Fibroblast of villous mesenchyme (primary cell): ENCODE measurements at places on chromosomes 1 and 21. TPM values are rescaled to one million over a fixed set of nuclear protein-coding genes. Genes with fewer than 3 reads are reported as not detected.

Gene SH3BGR
- total RNA-seq = 2.2 and 2.6 TPM in 2 replicates

Gene TP73
- not detected in 2 replicates for total RNA-seq

Gene PALMD
- 6.8 and 16.8 TPM in 2 replicates for total RNA-seq

Gene AGPAT3
- total RNA-seq = 52.2 and 63.5 TPM in 2 replicates

Gene CFHR4
- total RNA-seq = not detected in 2 replicates

Gene NOL9
- total RNA-seq = 30.9 and 39.3 TPM in 2 replicates

Gene GPR153
- total RNA-seq = 5.2 and 5.8 TPM in 2 replicates

Gene FCRLB
- 2.9 and 4.3 TPM in 2 replicates for total RNA-seq

GRCh38 chr1:21907079-21907418, 30.1 kb downstream of the HSPG2 start:
- DNase-seq = no peak

GRCh38 chr1:92118826-92119225, 38.7 kb downstream of the BTBD8 start:
- no peak for DNase-seq

- DNase-seq = no peak
Observed at GRCh38 chr1:1835546-1835945, 55.3 kb downstream of the GNB1 start.

DNA sequence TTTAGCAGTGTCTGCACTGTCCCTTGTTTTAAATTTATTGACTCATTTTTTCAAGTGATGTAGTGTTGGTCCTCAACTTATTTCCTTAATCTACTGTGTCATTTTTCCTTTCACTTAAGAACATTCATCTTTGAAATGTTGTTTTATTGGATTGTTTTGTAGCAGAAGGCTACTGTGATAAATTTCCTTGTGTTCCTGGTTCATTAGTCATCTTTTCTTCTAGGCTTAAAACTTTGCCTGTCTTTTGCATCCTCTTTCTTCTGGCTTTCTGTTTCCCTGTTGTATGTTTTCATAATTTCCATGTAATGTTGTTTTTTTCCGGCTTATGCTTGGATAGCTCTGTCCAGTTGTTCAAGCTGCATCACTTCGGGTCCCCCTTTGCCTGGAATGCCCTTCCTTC, 61.9 kb downstream of the UBE2T start:
- DNase-seq = peak; percentile 50

- no peak for DNase-seq
Observed at GRCh38 chr1:10909697-10910680, 102.5 kb upstream of the TARDBP start.

GRCh38 chr1:94322696-94323095, 85.3 kb upstream of the ARHGAP29 start:
- no peak for DNase-seq

GRCh38 chr1:158426137-158426536, at the start of gene OR10K2:
OR10K2 (minus strand) TSS chr1:158426237; CDS start chr1:158420866, 5,371 bp downstream.
- no peak for DNase-seq

GRCh38 chr1:111731956-111732355, 7.2 kb downstream of the INKA2 start:
- DNase-seq = no peak

GRCh38 chr1:75908717-75909152, 23.5 kb downstream of the ASB17 start:
- DNase-seq = peak; percentile 45

DNA sequence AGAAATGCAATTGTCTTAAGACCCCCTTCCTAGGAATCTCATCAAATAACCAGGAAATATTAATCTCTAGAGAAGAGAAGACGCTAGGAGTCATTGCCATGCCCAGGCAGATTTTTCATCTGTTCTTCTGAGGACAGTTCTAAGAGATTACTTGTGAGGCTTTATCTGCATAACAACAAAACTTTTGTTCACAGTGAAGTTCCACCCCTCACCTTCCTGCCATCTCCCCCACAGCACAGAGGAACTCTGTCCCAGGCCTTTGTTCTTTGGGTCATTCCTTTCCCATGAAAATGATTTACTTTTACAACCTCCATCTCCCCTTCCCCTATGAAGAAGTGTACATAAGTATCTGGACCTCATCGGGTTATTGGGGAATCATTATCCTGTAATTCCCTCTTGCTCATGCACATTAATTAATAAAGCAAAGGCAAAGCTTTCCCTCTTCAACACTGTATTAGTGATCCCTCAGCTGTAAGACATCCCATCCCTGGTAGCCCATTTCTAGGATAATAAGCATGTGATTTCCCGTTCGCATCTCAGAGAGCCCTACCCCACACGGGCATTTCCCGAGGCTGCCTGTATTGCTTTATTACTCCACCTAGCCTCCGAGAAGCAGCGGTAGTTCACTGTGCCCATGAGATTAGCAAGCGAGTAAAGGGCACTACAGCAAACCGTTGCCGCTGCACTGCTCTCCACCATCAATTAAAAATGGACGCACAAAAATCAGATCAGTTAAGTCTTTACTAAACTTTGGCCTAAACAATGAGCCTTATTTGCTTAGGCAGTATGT, 384.4 kb upstream of the CAMK1G start:
- DNase-seq = no peak

DNA sequence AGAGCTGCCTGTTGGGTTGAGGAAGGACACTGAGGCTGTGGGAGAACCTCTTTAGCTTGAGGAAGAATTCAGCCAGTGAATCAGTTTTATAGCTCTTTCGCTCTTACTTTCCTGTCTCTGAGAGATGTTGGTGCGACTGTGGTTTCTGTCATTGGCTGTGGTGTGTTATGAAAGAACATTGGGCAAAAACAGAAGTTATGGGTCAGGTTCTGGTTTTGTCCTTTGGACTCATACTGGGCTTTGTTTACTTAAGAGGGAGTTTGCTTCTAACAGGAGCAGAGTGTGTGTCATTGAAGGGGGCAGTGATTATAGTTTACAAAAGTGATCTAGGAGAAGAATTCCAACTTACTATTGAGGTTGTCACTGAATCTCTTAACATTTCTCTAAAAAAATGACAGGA, 97.0 kb downstream of the TLR5 start:
- no peak for DNase-seq

- DNase-seq = no peak
Observed at GRCh38 chr1:221565711-221566110, 176.2 kb downstream of the DUSP10 start.

GRCh38 chr1:40029608-40030007, 10.9 kb upstream of the CAP1 start:
- DNase-seq = no peak

DNA sequence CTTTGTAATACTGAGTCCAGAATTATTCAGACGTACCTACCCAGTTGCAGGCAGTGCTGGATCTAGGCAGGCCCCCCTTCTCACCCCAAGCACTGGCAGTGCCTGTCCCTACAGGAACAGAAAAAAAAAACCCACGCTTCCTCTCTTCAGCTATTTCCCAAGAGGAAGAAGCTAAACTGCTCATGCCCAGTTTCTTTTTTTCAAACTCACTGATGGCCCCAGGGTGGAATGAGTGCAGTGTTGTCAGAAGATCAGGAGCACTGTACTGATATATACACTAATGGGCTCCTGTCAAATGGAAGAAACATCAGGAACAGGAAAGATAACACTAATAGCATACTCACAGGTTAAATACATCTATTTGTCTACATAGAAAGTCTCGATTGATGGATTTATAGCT, 28.2 kb upstream of the DOCK7 start:
- no peak for DNase-seq

DNA sequence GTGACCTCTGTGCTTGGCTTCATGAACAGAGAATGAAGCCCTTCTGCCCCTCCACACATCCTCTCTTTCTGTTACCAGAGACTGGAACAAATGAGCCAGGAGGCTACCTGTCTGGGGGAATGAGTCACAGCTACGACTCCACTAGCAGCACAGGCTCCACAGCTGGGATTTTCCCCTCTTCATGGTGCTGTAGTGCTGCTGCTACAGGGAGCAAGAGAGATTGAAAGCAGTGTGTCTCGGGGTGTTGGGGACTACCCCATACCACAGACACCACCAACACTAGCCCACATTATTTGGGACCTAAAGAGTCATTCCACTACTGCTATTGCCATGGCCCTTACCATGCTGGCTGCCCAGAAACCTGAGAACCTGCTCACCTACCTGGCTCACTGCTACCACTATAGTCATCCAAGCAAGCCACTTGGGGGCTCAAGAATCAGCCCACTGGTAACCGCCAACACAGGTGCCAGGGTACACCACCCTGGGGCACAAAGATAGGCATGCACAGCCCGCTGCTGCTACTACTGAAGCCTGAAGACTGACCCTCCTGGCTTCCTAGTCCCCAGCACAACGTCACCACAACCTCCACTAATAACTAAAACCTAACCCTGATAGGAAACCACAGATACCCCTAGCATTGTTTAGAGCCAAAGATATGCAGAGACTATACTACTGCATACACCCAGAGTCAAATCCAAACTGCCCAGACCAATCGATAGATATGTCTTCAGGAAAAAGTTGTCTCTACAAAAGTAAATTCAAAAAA, 17.7 kb downstream of the CD1E start:
- no peak for DNase-seq

DNA sequence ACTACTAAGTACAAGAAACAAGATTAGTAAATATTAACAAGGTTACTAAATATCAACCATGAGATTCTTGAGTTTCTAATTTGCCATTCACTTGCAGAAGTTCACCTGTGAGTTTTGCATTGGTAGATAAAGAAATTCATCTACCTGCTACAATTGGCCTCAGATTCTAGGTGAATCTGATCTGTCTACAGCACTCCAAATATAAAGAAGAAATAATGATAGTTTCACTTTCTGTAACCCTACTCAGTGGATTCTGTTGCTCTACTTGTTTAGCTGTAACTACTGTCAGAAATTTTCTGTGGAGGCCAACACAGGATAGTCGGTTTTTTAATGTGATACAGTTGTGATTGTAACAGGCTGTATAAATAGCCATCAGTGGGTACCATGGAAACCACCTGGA, 118.6 kb downstream of the NR5A2 start:
- no peak for DNase-seq

GRCh38 chr1:247085310-247085709, 6.7 kb upstream of the ZNF670 start:
- no peak for DNase-seq

DNA sequence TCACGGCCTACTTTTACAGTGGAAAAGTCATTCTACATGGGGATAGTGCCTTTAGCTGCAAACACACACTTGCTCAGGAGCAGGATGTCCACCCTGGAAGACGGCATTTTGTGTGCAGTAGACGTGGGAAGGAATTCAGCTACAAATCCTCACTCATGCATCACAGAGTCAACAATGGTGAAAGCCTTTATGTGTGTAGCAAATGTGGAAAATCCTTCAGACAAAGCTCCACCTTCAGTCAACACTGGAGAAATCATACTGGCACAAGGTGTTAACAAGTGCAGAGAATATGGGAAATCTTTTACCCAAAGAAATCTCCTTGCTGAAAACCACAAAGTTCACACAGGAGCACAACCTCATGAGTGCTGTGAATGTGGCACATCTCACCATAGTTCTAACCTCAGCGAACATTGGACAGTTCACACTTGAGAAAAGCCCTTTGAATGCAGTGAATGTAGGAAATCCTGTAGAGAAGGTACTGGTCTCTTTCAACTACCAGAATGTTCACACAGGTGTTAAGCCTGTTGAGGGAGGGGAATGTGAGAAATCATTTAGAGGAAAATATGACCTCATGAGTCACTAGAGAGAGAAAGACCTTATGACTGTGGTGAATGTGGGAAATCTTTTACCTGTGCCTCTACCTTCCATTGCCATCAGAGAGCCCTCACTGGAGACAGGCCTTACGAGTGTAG, 101.8 kb downstream of the PTGS2 start:
- no peak for DNase-seq

DNA sequence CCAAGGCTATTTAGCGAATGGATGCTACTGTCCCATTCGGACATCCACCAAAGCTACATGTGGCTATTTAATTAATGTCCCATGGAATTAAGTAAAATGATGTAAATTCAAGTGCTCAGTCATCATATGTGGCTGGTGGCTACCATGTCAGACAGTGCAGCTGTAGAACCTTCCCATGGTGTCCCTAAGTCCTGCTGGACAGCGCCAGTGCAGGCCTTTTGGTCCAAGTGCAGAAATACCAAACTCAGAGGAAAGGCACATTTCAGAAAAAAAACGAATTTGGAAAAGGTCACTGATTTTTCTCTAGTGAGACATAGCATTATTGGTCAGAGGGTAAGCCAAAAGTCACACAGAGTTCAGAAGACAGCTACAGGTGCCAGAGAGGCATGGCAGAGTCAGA, 17.6 kb downstream of the TMPRSS2 start:
- no peak for DNase-seq

DNA sequence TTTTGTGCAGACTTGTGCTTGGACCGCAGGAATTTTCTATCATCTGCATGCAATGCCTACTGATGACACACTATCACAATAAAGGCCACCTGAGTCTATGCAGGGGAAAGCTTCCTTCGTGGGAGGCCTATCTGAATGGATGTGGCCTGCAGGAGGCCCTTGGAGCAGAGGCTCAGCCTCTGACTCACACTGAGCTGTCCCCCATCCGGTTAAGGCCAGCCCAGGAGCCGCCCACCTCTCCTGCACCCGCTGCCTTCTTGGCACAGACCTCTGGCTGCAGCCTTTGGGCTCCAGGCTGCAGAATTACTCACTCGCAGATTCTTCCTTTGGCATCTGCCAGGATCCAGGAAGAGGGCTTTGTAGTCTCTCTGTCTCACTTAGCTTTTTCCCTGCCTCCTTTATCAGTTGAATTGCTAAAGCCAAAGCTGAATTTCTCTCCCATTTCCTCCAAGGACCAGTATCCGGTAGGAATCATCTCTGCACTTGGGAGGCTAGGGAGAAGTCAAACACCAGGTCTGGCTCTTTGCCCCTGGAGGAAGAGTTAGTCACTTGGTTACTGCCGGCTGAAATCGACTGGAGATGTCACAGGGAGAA, 65.1 kb upstream of the JUN start:
- peak; percentile 72 for DNase-seq

GRCh38 chr1:209399800-209400199, 183.7 kb upstream of the CAMK1G start:
- DNase-seq = no peak

GRCh38 chr1:243291292-243291691, 35.5 kb downstream of the SDCCAG8 start:
- DNase-seq = no peak

GRCh38 chr1:237879195-237879594, 11.5 kb downstream of the ZP4 start:
- DNase-seq = peak; percentile 28
